Body of pancreas (tissue), 4 donors: ENCODE measurements at places on chromosomes 7 and 10. TPM values are rescaled to one million over a fixed set of nuclear protein-coding genes. Genes with fewer than 3 reads are reported as not detected.

DNA sequence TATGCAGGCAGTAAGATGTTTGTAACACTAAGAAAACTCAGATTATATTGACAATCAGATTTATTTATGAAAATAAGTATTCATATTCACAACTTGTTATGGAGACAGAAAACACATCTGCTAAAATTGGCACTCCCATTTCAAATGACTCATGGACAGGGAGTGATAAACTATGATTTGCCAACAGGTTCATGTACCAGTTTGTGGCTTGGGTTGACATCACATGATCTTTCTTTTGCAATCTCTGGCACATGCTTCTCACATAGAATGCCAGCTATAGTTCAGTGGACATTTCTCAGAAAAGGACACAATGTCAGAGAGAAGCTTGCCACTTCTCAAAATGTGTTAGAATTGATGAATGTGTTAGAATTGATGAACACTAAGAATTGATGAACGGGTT lies 663.2 kb upstream of the ANKRD30A start:
- DNase-seq = no peak

- DNase-seq = no peak
Measured at GRCh38 chr7:92783260-92784201, 52.8 kb downstream of the CDK6 start.

DNA sequence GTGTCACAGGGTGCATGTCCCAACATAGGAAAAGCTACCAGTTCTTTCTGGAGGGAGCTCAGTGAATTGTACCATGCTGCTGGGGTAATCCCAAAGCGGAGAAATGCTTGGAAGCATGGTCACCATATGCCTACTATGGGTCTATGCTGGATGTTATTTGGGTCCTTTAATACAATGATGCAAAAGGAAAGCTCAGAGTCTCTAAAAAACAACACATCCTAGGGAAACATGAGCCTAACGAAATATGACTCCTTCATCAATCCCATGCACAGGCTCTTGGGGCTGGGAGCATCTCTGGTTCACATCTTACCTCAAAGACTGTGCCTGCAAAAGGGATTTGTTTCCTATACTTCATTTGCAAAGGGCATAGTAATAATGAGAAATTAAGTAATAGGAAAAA lies 65.2 kb downstream of the CUBN start:
- no peak for DNase-seq

GRCh38 chr7:77208416-77208815 lies 8.8 kb upstream of the FGL2 start:
- DNase-seq = no peak

DNA sequence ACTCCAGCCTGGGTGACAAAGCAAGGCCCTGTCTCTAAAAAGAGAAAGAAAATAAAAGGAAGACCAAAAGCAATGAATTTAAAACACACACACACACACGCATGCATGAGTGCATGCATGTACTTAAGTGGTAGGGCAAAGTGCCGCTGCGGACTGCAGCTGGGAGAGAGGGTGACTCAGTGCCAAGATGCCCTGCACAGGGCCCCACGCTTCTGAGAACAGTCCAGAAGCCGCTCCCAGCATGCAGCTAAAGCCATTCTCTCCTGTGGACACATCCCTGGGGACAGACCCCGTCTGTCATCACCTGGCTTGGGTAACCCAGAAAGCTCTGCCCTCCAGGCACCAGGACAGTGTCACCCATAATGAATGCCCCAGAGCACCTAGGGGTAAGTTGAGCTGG lies 61.0 kb upstream of the MYL10 start:
- DNase-seq = no peak

DNA sequence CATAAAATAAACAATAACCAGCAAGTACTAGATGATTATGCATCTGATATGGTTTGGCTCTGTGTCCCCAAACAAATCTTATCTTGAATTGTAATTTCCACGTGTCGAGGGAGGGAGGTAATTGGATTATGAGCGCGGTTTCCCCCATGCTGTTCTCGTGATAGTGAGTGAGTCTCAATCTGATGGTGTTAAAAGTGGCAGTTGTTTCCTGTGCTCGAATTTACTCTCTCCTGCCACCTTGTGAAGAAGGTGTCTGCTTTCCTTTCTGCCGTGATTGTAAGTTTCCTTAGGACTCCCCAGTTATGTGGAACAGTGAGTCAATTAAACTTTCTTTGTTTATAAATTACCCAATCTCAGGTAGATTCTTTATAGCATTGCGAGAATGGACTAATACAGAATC lies 15.1 kb downstream of the CNTNAP2 start:
- no peak for DNase-seq

- DNase-seq = peak; percentile 17
Measured at GRCh38 chr7:127619681-127620405, 1.9 kb upstream of the PAX4 start.

- DNase-seq = peak; percentile 1
Measured at GRCh38 chr10:79392506-79393176, 45.4 kb downstream of the PPIF start.

- peak; percentile 45 for DNase-seq
Measured at GRCh38 chr10:129707406-129708388, 240.7 kb downstream of the MGMT start.

DNA sequence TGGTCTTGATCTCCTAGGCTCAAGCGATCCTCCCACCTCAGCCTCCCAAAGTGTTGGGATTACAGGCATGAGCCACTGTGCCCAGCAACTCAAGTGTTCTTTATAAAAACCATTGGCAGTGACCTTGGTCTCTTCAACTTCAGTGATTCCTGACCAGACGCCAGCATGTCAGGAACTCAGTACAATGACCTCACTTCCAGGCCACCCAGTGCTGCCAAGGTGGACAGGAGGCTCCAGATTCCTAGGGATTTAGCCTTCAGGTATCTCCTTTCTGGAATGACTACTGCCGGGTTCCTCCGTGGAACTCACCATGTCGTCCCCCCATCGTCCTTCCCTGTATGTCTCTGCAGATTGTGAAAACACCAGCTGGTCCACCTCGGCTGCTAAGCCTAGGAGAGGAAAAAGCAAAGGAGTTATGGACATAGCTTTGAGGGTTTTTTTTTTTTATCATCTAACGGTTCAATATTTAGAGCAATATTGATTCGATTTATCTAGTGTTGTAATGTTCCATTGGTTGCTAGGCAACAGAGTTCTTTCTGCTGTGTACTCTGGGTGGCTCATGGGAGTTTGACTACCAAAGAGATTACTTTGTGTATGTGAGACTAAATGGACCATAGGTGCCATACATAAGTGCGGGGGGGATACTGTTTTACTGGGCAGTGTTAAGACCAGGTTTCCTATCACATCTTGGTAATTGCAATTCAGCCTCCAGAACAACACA lies 425.8 kb upstream of the AUTS2 start:
- DNase-seq = no peak

DNA sequence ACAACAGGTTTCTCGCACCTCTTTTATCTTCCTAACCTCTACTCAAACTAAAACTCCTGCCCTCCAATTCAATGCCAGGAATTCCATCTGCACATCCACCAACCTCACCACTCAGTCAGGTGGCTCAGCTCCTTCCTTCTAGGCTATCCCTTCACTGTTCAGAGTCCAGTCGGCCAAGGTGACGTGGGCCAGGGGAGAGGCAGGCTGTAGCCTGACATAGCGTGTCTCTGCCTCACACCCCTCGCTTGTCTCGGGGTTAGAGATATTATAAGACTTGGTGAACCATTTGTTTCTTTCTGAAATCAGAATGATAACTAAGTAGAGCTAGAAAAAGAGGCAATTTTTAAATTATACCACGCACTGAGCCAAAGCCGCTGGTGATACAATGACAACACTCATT lies 31.1 kb downstream of the HIPK2 start:
- no peak for DNase-seq

DNA sequence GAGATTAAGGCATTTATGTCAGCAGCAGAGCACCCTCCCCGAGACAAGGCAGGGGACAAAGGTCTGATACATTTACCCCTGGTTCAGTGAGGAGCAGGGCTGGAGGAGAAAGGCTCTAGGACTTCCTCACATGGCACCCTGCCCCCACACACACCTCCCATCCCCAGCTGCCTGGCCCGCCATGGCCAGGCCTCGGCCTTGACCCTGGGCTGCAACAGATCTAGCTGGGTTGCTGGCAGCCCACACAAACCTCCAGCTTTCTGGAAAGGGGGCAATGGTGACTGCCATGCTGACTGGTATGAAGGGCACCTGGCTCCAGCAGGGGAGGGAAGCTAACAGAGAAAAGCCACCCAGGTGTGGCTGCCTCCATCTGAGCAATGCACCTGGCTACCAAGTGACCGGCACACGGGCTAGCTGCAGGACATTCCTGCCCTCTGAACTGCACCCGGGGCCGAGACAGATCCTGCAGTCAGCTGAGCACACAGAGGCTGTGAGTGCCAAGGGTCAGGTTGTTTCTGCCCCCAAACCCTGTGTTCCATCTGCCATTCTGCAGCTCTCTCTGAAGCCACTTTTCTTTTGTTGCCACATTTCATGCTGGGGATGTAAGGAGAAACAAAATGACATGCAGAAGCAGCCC lies 85.8 kb upstream of the LRRC18 start:
- DNase-seq = no peak

GRCh38 chr10:84291384-84291783 lies 37.0 kb upstream of the CCSER2 start:
- no peak for DNase-seq

DNA sequence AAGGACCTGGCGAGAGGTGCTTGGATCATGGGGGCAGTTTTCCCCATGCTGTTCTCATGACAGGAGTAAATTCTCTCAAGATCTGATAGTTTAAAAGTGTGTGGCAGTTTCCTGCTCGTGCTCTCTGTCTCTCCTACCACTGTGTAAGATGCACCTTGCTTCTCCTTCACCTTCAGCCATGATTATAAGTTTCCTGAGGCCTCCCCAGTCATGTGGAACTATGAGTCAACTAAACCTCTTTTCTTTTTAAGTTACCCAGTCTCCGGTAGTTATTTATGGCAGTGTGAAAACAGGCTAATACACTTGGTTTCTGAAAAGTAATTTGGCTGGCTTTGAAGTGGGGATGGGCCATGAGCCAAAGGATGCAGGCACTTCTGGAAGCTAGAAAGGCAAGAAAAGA lies 268.0 kb upstream of the KAT6B start:
- DNase-seq = no peak

GRCh38 chr7:18338910-18339523 lies 156.5 kb upstream of the HDAC9 start:
- DNase-seq = no peak

GRCh38 chr7:105825371-105825770 lies 51.0 kb downstream of the ATXN7L1 start:
- no peak for DNase-seq

MSMB gene
- total RNA-seq = not detected

SPAG6 gene
- total RNA-seq = 0.26 TPM

CUZD1 gene
- 837 TPM for total RNA-seq
